ENCODE measurements at places on chromosomes 3 and 15. TPM values are rescaled to one million over a fixed set of nuclear protein-coding genes. Genes with fewer than 3 reads are reported as not detected.

DNA sequence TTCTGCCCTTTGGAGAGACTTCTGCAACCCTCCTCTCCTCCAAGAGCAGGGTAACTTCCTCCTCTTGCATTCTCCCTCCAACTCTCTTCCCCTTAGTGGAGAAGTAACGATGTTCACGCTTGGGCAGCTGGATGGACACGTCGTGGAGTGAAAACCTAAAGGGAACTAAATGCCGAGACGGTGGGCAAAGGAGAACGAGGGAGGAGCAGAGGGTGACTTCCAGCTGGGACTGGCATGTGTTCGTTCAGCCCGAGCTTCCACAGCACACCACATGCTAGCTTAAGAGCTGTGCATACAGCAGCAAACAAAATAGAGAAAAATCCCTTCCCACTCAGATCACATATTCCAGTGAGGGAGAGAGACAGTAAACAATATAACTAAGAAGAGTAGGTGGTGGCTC is 179.8 kb downstream of the SLCO3A1 start:
- DNase-seq, result no peak

- no peak for DNase-seq
These were observed 205.1 kb downstream of the XXYLT1 start for GRCh38 chr3:195065864-195066185.

DNA sequence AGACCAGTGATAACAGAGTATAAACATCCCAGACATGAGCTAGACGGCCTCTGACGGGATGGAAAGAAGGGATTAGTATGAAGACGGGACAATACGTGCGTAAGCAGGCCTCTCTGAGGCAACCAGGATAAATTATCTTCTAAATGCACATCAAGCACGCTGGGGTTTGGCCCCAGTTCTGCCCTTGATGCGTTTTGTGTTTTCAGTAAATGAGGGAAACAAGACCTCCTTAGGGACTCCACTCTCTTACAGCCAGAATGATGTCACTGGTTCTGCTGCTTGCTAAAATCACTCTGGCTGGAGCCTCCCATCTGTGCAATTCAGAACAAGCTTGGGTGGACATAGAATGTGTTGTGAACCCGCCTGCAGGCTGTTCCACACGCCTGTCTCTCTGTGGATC is 156.0 kb upstream of the MCTP2 start:
- peak; percentile 31 for DNase-seq

GRCh38 chr15:66588971-66589370 is 23.2 kb upstream of the LCTL start:
- DNase-seq, result no peak

GRCh38 chr15:78630886-78631633 is 9.9 kb downstream of the CHRNB4 start:
- DNase-seq, result peak; percentile 52

GRCh38 chr3:194390835-194391234 is 8.2 kb downstream of the GP5 start:
- DNase-seq, result no peak

GRCh38 chr3:125177746-125178145 is 34.8 kb downstream of the SLC12A8 start:
- DNase-seq, result no peak

- DNase-seq, result no peak
These were observed 69.3 kb downstream of the TBC1D2B start for GRCh38 chr15:78007964-78008886.

DNA sequence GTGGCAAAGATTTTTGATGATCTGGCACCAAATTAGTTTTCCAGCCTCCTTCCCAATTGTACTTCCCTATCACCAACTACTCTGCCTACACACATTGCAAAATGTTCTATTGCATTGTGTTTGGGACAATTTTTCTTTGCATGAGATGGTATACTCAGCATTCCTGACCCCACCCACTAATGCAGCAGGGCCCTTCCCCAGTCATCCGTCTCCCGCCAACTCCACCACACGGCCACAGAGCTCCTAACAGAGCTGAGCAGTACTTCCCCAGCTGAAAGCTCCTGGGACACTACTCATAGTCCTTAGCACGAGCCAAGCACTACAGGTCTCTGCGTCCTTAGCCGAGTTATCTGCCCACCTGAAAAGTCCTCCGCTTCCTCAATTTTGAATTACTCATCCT is 34.2 kb downstream of the TXNRD3 start:
- no peak for DNase-seq

GRCh38 chr15:85139391-85139790 is 157.7 kb downstream of the PDE8A start:
- DNase-seq, result no peak

DNA sequence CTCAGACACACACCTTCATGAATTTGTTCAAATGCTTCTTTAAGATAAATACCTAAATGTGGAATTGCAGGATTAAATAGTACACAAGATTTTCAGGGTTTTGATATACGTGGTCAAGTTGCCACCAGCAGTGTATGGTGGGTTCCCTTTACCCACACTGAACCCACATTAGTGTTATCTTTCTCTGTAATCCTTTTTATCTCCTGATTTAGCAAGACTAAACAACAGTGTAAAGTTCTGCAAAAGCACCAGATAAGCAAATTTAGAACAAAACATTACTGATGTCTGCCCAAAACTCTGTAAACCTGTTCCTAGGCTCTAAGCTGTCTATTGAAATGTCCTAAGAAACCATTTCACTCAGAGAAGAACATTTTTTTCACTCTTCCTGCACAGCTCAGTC is 352.9 kb downstream of the FHIT start:
- DNase-seq, result no peak

- peak; percentile 79 for DNase-seq
These were observed 42.9 kb downstream of the LARP6 start for GRCh38 chr15:70810916-70811578.

DNA sequence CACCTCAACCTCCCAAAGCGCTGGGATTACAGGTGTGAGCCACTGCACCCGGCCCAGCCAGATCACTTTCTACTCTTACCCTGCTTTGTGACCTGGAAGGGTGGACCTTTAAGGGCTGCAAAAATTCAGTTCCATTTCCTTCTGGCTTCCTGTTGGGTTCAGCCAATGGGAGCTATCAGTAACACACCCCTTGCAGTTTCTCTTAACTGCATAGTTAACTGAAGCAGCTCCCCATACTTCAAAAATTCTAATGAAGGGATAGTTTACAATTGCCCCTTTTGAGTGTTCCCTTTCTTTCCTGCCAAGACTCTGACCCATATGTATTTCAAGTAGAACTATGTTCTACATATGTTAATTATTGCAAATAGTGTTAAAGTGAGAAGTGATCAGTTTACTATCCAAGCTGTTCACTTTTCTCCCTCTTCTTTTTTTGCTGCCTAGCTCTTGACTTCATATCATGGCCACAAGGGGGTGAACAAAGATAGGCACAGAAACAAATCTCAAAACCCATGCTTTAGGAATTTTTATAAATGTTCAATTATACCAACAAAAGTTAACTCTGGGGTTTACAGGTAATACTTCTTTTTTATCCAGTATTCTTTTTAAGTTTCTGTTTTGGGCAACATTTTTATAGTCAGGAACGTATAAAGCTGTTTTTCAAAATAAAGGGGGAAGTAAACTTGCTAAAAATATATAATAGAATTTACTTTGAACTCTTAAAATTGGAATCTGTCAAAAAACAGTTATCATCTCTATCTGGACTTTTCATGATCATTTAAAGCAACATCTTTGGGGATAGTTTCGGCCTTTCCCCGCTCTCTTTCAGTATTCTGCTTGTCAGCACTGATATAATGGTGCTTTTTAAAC is 8.1 kb downstream of the PGBD4 start:
- no peak for DNase-seq

DNA sequence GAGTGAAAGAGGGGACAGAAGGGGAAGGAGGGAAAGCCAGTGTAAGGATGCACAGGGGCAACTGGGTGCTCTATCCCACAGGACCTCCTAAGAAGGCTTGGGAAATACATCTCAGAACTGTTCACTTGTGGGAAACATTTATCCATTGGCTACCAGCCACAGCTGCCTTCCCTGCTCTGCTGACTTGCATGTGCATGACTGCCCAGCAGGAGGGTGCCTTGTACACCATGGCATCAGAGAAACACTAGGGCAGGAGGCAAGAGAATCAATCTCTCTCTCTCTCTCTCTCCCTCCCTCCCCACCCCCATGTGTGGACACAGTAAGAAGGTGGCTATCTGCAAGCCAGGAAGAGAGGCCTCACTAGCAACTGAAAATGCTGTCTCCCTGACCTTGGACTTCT is 62.9 kb upstream of the ZBTB38 start:
- no peak for DNase-seq

GRCh38 chr15:28888302-28888894 is 2.6 kb downstream of the APBA2 start:
- no peak for DNase-seq

DNA sequence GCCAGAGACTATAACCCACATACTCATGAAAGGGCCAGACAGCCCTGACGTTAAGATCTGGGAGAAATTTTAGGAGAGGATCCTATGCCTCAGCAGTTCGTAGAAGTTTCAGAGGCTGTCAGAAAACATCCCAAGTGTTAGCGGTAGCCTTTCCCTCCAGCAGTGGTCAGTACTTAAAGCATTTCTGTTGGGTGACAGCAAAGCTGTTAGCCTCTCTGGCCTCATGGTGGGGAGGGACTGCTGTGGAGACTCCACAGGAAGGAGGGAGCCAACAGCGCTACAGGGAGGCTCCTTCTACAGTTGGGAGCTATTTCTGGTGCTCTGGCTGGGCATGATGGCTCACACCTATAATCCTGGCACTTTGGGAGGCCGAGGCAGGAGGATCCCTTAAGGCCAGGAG is 27.4 kb downstream of the IDH2 start:
- no peak for DNase-seq

- DNase-seq, result no peak
These were observed 546.8 kb downstream of the TBL1XR1 start for GRCh38 chr3:176650478-176650877.

DNA sequence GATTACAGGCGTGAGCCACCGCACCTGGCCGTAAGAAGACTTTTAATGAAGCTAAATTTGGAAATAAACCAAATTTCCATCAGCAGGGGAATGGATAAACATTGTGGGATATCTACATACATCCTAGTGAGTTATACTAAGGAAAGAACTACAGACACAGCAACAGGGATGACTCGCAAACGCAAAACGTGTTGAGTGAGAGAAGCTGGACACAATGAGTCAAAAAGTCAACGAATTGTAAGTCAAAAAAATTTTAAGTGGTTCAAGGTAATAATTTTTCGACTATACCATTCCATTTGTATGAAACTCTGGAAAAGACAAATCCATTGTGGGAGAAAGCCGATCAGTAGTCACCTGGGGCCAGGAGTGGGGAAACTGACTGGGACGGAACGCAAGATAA is 19.9 kb downstream of the PLA2G4F start:
- no peak for DNase-seq

GRCh38 chr3:188134856-188135255 is 19.1 kb upstream of the LPP start:
- no peak for DNase-seq

DNA sequence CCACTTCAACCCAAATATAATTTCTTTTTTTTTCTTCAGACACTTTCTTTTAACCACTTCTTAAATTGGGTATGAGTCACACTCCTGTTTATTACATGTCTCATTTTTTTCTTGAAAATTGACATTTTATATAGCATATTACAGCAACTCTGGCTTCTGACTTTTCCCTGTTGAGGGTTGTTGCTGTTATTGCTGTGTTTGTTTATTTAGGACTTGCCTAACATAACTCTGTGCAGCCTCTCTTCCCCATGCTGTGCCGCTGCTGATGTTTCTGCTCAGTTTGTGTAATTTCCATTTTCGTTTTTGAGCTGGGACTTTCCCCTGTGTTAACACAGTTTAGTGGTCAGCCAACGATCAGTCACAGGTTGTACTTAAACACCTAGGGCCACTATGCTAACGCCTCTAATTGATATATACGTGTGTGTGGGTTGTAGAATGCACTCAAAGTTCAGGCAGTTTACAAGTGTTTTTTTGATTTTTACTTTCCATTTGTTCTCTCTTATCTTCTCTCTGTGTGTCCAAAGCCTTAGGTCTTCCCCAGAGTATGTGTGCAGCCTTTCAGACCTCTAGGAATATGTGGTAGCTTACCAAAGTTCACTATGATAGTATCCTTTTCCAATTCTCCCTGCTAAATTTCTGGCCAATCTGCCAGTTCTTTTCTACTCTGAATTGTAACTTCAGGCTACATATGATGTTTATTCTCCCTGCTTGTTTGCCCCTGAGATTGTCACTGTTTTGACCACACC is 337.2 kb downstream of the ZBTB20 start:
- DNase-seq, result no peak

- DNase-seq, result no peak
These were observed 22.6 kb upstream of the LYSMD4 start for GRCh38 chr15:99755692-99756409.

- no peak for DNase-seq
These were observed 152.2 kb downstream of the NEK11 start for GRCh38 chr3:131178710-131179375.

DNA sequence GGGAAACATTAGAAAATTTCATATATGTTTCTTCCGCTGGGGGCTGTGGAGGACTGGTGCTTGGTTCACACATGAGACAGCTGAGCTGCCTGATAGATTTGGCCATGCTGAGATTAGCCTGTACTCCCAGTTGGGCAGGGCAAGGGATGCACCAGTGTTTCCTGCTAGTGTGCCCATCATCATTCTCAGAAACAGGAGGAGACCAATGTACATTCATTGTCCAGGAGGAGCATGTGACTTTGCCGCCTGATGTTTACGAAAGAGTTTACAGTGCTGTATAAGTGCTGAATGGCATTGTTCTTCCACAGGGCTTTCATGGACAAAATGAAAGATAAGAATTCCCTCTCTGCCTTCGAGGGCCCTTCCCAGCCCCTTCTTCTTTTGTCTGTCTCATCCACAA is 311.1 kb upstream of the THBS1 start:
- no peak for DNase-seq

SETD5 gene
- total RNA-seq, result 80.5 TPM

SPSB4 gene
- total RNA-seq, result not detected

SLC35G2 gene
- 2.9 TPM for total RNA-seq

CHP1 gene
- 126 TPM for total RNA-seq

TMEM212 gene
- total RNA-seq, result not detected

FYCO1 gene
- 51.8 TPM for total RNA-seq

ARHGEF26 gene
- total RNA-seq, result 34.7 TPM

RETNLB gene
- total RNA-seq, result not detected

MYRIP gene
- total RNA-seq, result 1.2 TPM

RBPMS2 gene
- total RNA-seq, result 1.8 TPM

COL6A6 gene
- total RNA-seq, result 1.2 TPM

GOLGA6L9 gene
- total RNA-seq, result 4.6 TPM

PLA2G4D gene
- 51.6 TPM for total RNA-seq

ZNF662 gene
- 13.5 TPM for total RNA-seq

NR2F2 gene
- 14.0 TPM for total RNA-seq

SLC24A5 gene
- total RNA-seq, result 3.6 TPM

SCG3 gene
- not detected for total RNA-seq

CERS3 gene
- total RNA-seq, result 105 TPM

OPA1 gene
- 41.1 TPM for total RNA-seq

SERPINI2 gene
- not detected for total RNA-seq

Data from lower leg skin (tissue), 4 donors.